Activated CD8-positive, alpha-beta T cell treated with anti-CD3 and anti-CD28 coated beads for 36 hours (primary cell): ENCODE measurements at places on chromosomes 5 and 9. TPM values are rescaled to one million over a fixed set of nuclear protein-coding genes. Genes with fewer than 3 reads are reported as not detected.
A peak's percentile ranks its signal among the peaks of the same experiment; 100 is the strongest.

Gene RGS14
- 52.5 TPM for total RNA-seq

Gene EEIG1
- total RNA-seq: 79.7 TPM

Gene LHX3
- total RNA-seq: not detected

Gene PCDHB6
- total RNA-seq: not detected

Gene GZMA
- total RNA-seq: 18.2 TPM

Gene SLC45A2
- not detected for total RNA-seq

Gene OLFM1
- not detected for total RNA-seq

Gene WWC1
- total RNA-seq: 0.45 TPM

Gene RASEF
- not detected for total RNA-seq

Gene NFIL3
- 76.2 TPM for total RNA-seq

- no peaks in the 10 kb centered on the region for H3K27me3 ChIP-seq
- DNase-seq: peak; percentile 65
- peak overlapping the region; percentile 54 for H3K27ac ChIP-seq
- H3K4me1 ChIP-seq: peaks cover 27% of the 10 kb centered on the region
- H3K4me3 ChIP-seq: no peak overlapping the region
- no peaks in the 10 kb centered on the region for H3K36me3 ChIP-seq
Observed at GRCh38 chr9:109974143-109974917, 194.3 kb downstream of the PALM2AKAP2 start.

DNA sequence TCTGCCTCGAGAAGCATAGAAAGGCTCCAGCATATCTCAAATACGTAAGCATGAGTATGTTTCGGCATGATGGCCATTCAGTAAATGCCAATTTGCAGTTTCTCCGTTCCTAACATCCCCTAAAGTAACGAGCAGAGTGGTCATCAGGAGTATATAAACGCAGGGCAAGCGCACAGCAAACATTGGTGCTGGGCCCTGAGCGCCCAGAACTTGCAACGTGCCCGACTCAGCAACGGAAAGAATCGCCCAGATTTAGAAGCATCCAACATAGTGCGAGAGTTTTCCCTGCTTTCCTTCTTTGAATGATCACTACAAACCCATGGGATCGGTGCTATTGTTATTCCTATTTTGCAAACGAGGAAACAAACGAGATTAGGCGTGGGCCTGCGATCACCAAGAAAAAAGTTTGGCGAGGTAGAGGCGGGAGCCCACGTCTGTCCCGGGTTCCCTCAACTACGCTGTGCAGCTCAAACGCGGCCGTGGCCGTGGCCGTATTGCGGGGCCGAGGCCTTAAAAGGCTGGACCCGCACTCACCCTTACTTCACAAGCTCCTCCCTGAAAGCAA lies 505 bp downstream of the RPS14 start:
- DNase-seq: no peak
- no peaks in the 10 kb centered on the region for H3K27me3 ChIP-seq
- peak overlapping the region; percentile 100 for H3K27ac ChIP-seq
- H3K4me1 ChIP-seq: peaks cover 30% of the 10 kb centered on the region

DNA sequence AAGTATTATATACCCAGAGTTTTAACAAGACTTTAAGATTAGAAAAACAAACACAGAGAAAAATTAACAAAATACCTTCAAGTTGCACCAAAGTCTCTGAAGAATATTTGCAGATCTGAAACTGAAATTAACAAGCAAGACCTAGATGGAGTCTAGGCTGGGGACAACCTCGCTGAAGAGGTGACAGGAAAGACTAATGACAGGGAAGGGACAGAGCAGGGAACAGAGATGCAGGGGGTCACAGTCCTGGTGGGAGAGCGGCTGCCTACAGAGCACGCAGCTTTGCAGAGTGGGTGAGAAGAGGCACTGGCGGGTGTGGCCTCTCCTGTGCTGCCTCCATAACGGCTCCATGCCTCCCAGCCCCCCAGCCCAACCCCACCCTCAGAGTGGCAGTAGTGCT lies 13.5 kb downstream of the RETREG1 start:
- no peak for DNase-seq
- H3K4me3 ChIP-seq: no peak overlapping the region
- H3K27me3 ChIP-seq: no peaks in the 10 kb centered on the region
- no peak overlapping the region for H3K27ac ChIP-seq

DNA sequence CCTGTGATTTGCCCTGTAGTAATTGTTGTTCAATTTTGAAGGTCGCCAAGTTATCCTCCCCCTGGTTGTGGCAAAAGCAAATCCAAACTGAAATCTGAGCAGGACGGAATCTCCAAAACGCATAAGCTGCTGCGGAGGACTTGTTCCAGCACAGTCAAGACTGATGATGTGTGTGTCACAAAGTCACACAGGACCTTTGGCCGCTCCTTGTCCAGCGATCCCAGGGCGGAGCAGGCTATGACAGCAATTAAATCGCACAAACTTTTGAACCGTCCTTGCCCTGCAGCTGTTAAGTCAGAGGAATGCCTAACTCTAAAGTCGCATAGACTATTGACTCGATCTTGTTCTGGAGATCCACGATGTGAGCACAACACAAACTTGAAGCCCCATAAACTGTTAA lies 128.4 kb downstream of the PARP8 start:
- no peaks in the 10 kb centered on the region for H3K27me3 ChIP-seq
- peak overlapping the region; percentile 34 for H3K27ac ChIP-seq
- H3K36me3 ChIP-seq: peaks cover 47% of the 10 kb centered on the region
- H3K4me3 ChIP-seq: no peak overlapping the region

- DNase-seq: no peak
- no peaks in the 10 kb centered on the region for H3K36me3 ChIP-seq
- H3K27ac ChIP-seq: no peak overlapping the region
- H3K4me3 ChIP-seq: no peak overlapping the region
- no peaks in the 10 kb centered on the region for H3K4me1 ChIP-seq
Observed at GRCh38 chr9:97076238-97076637, 37.3 kb upstream of the CTSV start.

DNA sequence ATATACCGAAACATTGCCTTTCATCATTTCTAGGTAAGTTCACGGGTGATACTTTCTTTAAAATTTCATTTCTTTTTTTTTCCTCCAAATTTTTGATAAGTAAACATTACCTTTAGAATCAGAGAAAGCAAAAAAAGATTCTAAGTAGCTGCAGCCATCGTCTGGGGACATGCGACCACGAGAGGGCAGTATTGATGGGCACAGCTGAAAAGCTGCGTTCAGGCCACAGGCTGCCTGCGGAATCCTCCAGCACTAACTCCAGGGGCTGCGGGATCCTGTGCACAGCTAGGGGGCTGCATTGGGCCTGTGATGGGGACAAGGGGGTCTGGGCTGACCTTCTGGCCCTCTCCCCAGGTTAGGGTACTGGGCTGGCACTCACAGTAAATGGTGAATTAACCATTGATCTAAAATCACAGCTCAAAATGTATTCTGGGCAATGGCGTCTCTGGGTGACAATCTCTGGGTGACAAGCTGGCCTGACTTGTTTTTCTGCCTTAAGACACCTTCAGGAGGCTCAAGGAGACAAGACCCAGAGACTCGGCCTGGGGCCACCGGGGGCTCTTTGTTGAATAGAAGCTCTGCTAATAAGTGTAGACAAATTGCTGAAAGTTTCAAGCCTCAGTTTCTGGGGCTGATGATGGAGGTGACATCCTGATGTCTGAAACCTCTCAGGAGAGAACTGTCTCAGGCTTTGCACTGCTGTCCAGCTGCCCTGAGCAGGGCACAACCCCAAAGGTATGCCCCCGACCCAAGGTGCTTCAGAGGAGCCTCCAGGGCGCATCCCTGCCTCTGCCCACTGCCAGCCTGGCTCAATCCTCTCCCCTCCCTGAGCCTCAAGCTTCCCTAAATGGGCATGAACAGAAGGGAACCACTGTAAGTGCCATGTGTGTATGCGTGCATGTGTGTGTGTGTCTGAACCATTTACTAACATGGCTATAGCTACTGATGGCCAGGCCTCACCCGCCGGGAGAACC lies 44.3 kb upstream of the SARDH start:
- H3K27ac ChIP-seq: no peak overlapping the region
- no peaks in the 10 kb centered on the region for H3K36me3 ChIP-seq
- no peaks in the 10 kb centered on the region for H3K27me3 ChIP-seq
- DNase-seq: peak; percentile 84

DNA sequence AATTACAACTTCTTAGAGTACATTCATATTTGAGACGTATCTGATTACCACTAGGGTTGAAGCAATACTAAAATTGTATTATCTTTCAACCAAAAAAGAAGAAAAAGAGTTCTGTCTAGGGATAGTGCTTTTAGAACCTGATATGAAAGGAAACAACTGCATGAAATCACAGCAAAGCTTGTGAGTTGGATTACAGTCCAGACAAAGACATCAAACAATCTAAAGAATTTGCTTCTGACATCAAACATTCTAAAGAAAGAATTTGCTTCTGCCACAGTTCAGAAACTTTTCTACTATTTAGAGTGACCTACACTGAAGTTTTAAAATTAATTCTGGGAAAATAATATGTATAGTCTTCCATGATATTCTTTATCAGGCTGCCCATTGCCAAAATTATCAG lies 1141.1 kb upstream of the ACO1 start:
- no peaks in the 10 kb centered on the region for H3K27me3 ChIP-seq
- H3K36me3 ChIP-seq: no peaks in the 10 kb centered on the region
- no peaks in the 10 kb centered on the region for H3K4me1 ChIP-seq
- H3K27ac ChIP-seq: no peak overlapping the region
- H3K4me3 ChIP-seq: no peak overlapping the region
- no peak for DNase-seq

- H3K4me1 ChIP-seq: no peaks in the 10 kb centered on the region
- no peaks in the 10 kb centered on the region for H3K27me3 ChIP-seq
- no peak for DNase-seq
- H3K4me3 ChIP-seq: no peak overlapping the region
- H3K27ac ChIP-seq: no peak overlapping the region
- H3K36me3 ChIP-seq: no peaks in the 10 kb centered on the region
Observed at GRCh38 chr5:120684749-120685415, 220.8 kb downstream of the PRR16 start.

DNA sequence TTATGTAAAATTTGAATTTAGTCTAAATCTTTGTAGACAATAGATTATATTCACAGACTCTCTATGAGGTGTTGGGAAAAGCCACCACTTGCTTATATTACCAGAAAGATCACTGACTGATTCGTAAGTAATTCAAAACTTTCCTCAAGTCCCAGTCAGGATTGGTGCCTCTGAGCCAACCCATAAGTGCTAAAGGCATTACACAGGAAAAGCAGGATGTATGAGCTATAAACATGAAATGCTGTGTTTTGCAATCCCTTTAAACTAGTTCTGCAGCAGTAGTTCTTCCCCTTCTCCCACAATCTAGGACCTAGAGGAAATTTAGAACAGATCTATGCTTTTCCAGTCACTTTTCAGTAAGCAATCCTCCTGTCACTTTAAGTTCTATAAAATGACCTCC lies 48.0 kb downstream of the SHLD3 start:
- peak overlapping the region; percentile 9 for H3K27ac ChIP-seq
- peaks cover 32% of the 10 kb centered on the region for H3K4me1 ChIP-seq
- no peaks in the 10 kb centered on the region for H3K27me3 ChIP-seq

- H3K4me3 ChIP-seq: no peak overlapping the region
- H3K27me3 ChIP-seq: no peaks in the 10 kb centered on the region
- no peaks in the 10 kb centered on the region for H3K4me1 ChIP-seq
- H3K36me3 ChIP-seq: no peaks in the 10 kb centered on the region
- no peak for DNase-seq
Observed at GRCh38 chr9:130304116-130304515, 38.6 kb downstream of the HMCN2 start.

GRCh38 chr5:159038907-159039306 lies 60.8 kb downstream of the EBF1 start:
- DNase-seq: no peak
- H3K27me3 ChIP-seq: peaks cover 13% of the 10 kb centered on the region
- no peak overlapping the region for H3K27ac ChIP-seq
- H3K36me3 ChIP-seq: no peaks in the 10 kb centered on the region

- peaks cover 20% of the 10 kb centered on the region for H3K4me1 ChIP-seq
- no peaks in the 10 kb centered on the region for H3K27me3 ChIP-seq
- H3K27ac ChIP-seq: no peak overlapping the region
- H3K36me3 ChIP-seq: peaks cover 4% of the 10 kb centered on the region
Observed at GRCh38 chr5:78886341-78887230, 98.5 kb downstream of the ARSB start.

GRCh38 chr9:33750307-33750838 lies 45.0 kb upstream of the PRSS3 start:
- peaks cover 36% of the 10 kb centered on the region for H3K4me1 ChIP-seq
- no peak for DNase-seq
- H3K27ac ChIP-seq: no peak overlapping the region
- H3K27me3 ChIP-seq: peaks cover 60% of the 10 kb centered on the region
- no peaks in the 10 kb centered on the region for H3K36me3 ChIP-seq

GRCh38 chr9:86288499-86289198 lies 6.3 kb upstream of the ISCA1 start:
- H3K4me3 ChIP-seq: no peak overlapping the region
- no peak overlapping the region for H3K27ac ChIP-seq
- H3K27me3 ChIP-seq: no peaks in the 10 kb centered on the region
- H3K36me3 ChIP-seq: peaks cover 2% of the 10 kb centered on the region
- H3K4me1 ChIP-seq: peaks cover 25% of the 10 kb centered on the region

- H3K27ac ChIP-seq: no peak overlapping the region
- no peak for DNase-seq
- H3K4me3 ChIP-seq: no peak overlapping the region
- H3K27me3 ChIP-seq: peaks cover 1% of the 10 kb centered on the region
Observed at GRCh38 chr5:10667431-10668057, 93.5 kb downstream of the DAP start.

- H3K27me3 ChIP-seq: no peaks in the 10 kb centered on the region
- no peak for DNase-seq
- H3K27ac ChIP-seq: no peak overlapping the region
- no peak overlapping the region for H3K4me3 ChIP-seq
Observed at GRCh38 chr5:119816055-119816454, 186.7 kb downstream of the FAM170A start.

DNA sequence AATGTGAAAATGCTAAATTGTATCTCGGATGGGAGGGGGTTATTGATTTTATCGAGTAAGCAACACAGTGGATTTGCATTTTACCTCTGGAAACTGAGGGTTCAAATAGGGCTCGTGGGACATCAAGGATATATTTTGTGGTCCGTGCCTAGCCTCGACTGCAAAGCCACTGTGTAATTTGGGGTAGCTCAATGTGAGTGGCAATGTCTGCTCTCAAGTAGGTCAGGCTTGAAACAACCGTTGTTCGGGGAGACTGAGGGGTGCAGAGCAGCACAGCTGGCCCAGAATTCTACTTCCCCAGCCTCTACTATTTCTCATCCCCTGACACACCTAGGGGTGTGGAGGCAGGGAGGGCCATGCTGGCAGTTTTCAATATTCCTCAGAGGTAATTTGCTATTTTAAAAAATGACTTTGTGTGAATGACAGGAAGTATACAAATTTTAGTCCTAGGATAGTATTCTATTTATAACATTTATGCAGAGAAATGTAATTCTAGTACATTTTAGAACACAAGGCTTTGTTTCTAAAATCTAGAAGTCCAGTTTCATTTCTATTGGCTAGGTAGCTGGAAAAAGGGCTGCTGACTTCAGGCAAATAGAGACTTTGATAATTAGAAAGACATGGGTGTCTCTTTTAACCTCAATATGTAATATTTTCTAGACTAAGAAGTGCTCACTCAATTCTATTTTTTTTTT lies 1.4 kb upstream of the DAB2 start:
- no peak overlapping the region for H3K4me3 ChIP-seq
- H3K4me1 ChIP-seq: no peaks in the 10 kb centered on the region
- DNase-seq: no peak
- no peaks in the 10 kb centered on the region for H3K36me3 ChIP-seq
